ENCODE measurements at places on chromosomes 11 and 22.

DNA sequence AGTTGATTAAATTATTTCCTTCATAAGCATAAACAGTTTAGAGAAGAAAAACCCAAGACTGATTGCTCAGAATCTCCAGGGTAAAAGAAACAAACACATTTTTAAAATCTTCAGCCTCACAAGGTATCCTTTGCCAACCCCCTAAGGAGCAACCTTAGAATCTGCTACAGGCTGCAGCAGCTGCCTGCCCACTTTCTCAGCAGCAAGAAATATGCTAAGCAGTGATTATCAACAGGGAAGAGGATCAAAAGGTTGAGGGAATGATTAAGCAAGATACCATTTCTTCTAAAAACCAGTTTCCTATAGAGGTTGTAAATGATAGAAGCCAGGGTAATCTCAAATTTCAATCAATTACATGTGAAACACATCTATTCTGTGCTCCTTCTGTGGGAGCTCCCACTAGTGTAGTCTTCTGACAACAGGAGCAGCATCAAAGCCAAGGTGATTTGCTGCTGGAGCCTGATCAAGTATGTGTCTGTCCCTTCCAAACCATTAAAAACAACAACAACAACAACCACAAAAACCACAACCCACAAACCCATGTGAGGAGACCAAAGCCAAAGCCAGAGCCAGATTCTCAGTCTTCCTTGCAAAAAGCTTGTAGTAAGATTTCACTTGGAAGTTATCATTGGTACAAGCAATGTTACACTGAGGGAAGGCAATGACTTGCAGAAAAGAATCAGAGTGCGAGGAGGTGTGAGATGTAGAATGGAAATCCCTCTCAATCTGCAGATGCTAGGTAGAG lies 761.2 kb downstream of the DLG2 start:
- peak; percentile 72 for DNase-seq

- DNase-seq = peak; percentile 86
Measured at GRCh38 chr22:27531782-27532530, 269.6 kb downstream of the MN1 start.

- DNase-seq = no peak
Measured at GRCh38 chr11:36567694-36568093, at the start of gene RAG1. Gene RAG1, plus strand, starts transcription at chr11:36568007. Its CDS starts 5,298 bp downstream, at chr11:36573305.

GRCh38 chr11:105000167-105000566 lies 22.8 kb downstream of the CASP5 start:
- DNase-seq = peak; percentile 51

DNA sequence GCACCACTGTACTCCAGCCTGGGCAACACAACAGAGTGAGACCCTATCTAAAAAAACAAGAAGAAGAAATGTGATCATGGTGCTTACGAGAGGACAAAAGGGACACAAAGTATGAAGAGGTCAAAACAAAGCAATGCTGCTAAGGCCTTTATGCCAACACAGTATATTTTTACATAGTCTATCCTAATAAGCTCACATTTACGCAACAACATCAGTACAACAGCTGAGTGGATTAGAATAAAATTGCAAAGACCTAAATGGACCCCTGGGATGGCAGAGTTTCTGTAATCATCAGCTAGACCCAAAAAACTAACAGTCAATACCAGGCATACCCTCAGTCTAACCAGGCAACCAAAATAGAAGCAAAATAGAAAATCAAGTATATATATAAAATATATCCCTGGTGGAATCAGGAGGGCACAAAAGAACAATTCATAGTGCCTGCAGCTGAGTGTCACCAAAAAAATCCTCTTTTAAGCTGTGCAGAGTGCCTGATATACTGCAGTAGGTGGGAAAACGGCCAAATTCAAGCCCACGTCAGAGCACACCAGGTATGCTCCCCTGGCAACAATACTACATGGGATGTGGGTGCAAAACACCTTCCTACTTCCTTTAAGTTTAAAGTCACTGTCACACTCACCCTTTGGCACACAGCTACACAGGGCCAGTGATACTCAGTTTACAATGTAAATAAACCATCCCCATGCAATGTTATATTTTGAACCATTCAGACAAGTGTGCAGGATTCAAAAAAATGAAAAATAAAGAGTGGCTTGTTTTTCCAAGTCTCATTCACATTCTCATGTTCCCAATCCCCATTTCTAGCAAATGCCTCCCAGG lies 57.8 kb downstream of the RBFOX2 start:
- DNase-seq = no peak

GRCh38 chr11:1308743-1309497 lies 512 bp downstream of the TOLLIP start:
- DNase-seq = no peak

DNA sequence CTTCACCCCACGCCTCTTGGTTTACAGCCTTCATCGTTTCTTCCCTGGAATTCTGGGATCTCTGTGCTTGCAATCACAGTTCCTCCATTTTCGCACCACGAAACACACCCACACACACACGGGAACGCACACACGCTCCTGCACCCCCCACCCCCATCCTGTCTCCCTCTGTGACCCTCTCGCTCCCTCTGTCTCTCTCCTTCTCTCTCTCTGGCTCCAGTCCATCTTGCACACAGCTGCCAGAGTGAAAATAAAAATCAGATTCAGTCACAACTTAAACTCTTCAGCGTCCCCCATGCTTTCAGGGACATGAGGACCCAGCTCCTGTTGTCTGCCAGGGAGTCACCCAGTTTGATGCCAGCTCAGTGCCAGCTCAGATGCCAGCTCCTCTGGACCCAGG lies 3.0 kb downstream of the GAL start:
- no peak for DNase-seq

- DNase-seq = no peak
Measured at GRCh38 chr11:5722622-5723021, 13.6 kb upstream of the OR56B1 start.

DNA sequence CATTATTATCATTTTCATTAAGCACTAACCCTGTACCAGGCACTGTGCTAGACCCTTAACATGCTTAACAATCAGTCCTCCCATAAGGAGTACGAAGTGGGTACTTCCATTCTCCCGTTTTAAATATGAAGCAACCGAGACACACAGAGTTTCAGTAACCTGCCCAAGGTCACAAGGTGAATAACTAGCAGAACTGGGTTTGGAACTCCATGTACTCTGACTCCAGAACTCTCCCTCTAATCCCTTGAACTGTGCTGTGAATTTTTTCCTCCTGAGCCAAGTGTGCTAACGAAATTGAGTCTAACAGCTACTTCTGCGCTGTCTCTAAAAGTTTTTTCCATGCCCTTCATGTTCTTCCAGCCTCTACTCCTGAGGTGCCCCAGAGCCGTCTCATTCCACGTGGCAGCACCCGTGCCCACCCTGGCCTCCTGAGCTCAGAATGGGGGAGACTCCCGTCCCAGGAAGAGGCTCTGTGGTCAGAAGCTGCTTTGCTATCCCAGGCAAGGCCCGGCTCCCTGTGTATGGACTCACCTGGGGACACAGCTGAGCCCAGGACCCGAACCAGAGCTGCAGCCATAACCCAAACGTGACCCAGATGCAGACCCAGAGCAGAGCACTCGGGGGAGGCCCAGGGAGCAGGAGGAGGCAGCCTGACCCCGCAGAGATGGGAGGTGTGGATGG lies 8.6 kb upstream of the TRIM29 start:
- no peak for DNase-seq

DNA sequence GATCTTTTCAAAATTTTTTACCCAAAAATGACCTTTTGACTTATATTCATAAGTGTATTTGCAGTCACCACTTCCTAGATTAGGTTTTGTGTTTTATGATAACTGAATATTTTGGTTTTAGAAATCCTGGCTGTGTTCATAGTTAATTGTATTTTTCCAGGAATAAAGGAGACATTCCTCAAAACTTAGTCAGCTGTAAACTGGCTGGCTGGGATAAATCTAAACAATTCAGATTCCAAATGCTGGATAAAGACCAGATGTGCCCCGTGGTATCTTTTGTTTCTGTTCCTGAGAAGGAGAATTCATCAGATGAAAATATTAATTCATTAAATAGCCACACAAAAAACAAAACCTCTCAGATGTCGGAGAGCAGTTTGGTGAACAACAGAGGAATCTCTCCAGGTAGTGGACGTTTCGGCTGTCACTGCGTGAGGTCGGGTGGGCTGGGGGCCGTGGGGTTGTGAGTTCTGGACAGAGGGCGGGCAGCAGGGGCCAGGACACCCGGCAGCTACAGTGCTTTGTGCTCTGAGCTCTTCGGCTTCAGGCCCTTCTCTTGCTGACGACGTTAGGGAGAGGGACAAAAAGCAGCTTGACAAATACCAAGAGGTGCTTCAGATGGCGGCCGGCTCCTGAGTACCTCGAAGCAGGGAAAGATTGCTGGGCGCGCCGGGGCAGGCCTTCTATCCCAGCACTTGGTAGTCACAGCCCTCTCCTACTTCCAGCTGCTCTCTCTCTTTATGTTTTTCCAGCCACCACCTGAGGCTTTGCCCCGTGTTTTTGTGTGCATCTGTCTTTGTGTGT lies 24.6 kb downstream of the MOV10L1 start:
- DNase-seq = no peak

- DNase-seq = no peak
Measured at GRCh38 chr11:81907996-81908395, 825.7 kb downstream of the FAM181B start.

GRCh38 chr11:86706338-86707131 lies 34.1 kb upstream of the ME3 start:
- no peak for DNase-seq

- no peak for DNase-seq
Measured at GRCh38 chr11:24233041-24233440, 263.8 kb upstream of the LUZP2 start.

GRCh38 chr11:8934742-8935488 lies 2.2 kb upstream of the C11orf16 start:
- peak; percentile 97 for DNase-seq

GRCh38 chr11:36994208-36994607 lies 396.2 kb upstream of the RAG2 start:
- DNase-seq = no peak

DNA sequence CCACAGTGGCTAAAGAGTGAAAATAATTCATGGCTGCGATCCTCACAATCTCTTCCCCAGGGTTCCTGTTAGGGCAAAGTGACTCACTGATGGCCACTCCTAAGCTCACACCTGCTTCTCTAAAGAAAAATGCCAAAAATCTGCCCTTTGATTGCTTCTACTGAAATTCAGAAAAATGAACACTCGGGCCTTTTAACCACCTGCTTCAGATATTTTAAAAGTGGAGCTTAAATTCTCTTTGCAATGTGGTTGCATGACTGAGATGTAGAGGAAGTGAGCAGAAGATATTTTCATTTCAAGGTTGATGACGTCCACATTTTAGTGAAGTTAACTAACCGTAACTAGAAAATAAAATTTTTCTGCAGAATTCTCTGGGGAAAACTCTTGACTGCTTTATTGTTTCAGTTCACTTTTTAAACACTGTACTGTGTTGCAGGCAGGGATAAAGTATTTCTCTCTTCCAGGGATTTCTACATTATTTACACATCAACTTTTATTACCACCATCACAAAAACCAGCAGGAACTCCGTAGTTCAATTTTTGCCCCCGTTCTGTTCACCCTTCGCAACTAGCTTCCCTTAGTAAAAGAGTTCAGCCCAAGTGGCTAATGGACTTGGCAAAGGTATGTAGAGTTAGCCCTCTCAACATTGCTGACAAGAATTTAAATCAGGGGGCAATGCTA lies 8.5 kb downstream of the RAB30 start:
- peak; percentile 28 for DNase-seq

- no peak for DNase-seq
Measured at GRCh38 chr11:11858676-11859075, 16.9 kb downstream of the USP47 start.

DNA sequence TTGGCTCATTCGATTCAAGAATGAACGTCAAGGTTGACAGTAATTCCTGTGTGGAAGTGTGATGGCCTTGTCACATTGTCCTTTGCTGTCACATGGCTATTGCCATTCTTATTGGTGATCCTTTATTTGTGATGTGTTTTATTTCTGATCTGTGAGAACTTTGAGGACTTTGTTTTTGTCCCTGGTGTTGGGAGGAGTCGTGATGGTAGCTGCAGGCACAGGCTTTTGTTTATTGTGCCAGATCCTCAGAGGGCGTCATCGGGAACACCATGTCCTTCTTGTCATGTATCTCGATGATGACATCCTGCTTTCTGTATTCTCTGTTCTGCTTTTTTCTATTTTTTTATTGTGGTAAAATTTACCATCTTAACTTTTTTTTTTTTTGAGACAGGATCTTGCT lies 5.6 kb downstream of the PICK1 start:
- no peak for DNase-seq

GRCh38 chr22:39528080-39528661 lies 4.4 kb downstream of the RPS19BP1 start:
- DNase-seq = peak; percentile 74

DNA sequence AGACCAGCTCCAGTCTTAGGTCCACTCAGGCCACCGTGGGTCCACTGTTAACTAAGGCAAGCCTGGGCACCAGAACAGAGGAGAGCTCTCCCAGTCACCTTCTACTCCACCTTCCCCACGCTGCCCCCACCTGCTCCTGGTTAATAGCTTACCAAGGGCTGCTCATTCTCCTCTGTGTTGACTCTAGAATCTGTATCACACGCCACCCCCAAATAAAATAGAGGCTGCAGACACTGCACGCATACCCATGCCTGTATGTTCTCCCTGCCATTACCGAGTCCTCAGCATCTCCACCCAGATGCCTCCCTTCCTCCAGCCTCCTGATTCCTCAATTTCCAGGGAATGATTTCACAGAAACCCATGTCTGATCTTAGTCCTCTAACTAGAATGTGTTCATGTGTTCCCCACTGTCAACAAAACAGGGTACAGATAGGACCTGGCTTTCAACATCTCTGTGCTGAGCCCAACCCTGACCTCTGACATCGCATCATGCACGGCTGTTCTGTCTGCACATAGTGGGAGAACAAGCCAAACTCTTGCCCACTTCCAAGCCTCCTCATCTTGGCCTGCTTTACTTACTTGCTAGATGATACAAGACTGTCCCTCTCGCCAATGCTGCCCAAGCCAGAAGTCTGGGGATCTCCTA lies 49.8 kb downstream of the SMCO4 start:
- DNase-seq = no peak

DNA sequence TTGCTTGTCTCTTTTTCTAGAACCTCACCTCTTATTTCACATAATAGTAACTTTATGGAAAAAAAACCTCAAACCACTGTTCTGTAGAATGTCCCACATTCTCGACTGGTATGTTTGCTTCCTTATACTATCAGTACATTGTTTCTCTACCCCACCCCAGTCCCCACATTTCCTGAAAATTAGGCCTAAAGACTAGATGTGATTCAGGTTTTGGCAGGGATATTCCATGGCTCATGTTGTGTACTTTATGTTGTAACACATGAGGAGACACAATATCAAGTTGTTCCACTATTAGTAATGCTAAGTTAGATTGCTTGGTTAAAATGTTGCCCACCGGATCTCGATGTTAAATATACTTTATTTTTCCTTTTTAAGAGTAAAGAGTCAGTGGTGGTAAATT lies 34.7 kb downstream of the DDIAS start:
- DNase-seq = no peak

GRCh38 chr11:64851831-64852351 lies 7.4 kb upstream of the CDC42BPG start:
- DNase-seq = no peak
